ENCODE measurements at places on chromosomes 16 and 17.

GRCh38 chr17:76264425-76264754 is 758 bp upstream of the UBALD2 start:
- no peak for DNase-seq

DNA sequence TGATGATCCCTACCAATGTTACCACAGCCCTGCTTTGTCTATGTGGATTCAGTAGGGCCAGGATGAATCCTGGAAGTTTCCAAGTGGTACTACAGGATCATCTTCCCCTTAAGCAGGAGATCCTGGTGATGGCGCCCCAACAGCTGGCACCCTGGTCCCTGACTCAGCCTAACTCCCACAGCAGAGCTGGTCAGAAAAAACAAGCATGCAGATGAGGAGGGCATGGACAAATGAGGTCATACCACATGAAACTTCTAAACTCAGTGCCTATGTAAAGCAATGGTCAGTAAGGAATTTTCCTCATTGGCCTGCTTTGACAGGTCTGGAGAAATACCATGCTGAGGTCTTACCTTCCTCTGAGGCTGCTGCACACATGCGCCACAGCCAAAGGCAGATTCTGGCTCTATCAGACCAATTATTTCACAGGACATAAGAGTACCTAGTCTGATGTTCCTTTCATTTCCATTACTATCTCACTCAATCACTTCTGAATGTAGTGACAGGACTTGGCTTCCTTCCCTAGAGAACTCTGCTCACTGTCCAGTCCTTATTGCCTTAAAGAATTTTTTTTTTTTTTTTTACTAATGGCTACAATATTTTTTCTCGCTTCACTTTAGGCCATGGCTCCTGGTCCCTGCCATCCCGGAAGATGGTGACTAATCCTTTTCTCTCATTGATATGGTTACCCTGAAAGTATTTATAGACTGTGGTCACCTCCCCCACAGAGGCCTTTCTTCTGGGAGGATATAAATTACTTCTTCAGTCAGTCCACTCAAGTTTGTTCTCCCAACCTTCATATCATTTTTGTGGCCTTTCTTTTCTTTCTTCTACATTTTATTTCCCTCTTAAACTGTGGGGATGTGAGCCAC is 525.2 kb upstream of the PSMD7 start:
- no peak for DNase-seq

DNA sequence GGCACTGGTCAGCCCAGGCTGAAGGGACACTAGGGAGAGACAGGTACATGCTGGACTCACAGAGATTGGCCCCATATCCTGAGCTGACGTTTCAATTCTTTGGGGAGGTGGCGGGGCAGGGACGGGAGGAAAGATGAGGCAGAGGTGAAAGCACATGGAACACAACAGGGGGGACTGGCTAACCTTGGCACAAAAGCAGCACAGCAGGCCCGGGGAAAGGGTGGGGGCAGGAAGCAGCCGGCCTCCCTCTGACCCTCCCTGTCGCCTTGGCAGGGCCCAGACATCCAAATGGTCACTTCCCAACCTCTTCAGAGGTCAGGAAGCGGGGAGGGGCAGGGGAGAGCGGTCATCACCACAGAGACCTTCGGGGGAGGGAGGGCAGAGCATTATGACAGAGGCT is 6.6 kb downstream of the VAT1 start:
- no peak for DNase-seq

GRCh38 chr16:27781981-27782880 is 232.3 kb downstream of the KATNIP start:
- no peak for DNase-seq

- DNase-seq: no peak
Measured at GRCh38 chr17:37535906-37536305, 46.2 kb downstream of the DUSP14 start.

Data from stimulated activated CD8-positive, alpha-beta memory T cell treated with anti-CD3 and anti-CD28 coated beads, Interleukin-4, amount 100 ng/mL, for 1 hour (primary cell).